Activated T-helper 9 cell treated with anti-CD3 and anti-CD28 coated beads, Interleukin-2, amount 50 U/mL, for 16 hours (primary cell): ENCODE measurements at places on chromosomes 11 and 22.

DNA sequence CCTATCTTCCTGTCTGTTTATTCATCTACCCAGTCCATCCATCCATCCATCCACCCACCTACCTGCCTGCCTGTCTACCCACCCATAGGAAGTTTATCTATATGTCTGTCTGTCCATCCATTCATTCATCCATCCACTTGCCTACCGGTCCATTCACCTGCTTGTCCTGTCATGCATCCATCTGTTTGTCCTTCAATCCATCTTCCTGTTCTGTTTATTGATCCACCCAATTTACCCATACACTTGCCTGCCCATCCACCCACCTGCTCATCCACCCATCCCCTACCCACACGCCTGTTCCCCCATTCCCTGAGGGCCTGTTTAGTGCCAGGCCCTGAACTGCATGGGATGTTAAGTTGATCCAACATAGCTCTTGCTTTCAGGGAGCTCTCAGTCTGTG, 18.4 kb downstream of the PARVG start:
- no peak for DNase-seq

DNA sequence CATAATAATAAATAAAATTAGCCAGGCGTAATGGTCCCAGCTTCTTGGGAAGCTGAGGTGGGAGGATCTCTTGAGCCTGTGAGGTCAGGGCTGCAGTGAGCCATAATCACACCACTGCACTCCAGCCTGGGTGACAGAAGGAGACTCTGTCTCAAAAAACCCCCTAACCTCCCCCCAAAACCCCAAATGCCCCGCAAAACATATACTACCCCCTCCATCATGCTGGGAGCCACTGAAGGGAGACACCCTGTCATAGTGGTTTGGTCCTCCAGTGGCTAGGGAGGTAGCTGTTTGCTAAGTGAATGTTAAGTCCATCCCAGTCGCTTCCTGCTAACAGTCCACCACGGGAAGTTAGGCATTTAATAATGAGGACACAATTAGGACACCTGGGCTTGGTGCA, 125.0 kb downstream of the ABTB2 start:
- DNase-seq = no peak

GRCh38 chr11:34997952-34998528, 81.6 kb downstream of the PDHX start:
- no peak for DNase-seq

DNA sequence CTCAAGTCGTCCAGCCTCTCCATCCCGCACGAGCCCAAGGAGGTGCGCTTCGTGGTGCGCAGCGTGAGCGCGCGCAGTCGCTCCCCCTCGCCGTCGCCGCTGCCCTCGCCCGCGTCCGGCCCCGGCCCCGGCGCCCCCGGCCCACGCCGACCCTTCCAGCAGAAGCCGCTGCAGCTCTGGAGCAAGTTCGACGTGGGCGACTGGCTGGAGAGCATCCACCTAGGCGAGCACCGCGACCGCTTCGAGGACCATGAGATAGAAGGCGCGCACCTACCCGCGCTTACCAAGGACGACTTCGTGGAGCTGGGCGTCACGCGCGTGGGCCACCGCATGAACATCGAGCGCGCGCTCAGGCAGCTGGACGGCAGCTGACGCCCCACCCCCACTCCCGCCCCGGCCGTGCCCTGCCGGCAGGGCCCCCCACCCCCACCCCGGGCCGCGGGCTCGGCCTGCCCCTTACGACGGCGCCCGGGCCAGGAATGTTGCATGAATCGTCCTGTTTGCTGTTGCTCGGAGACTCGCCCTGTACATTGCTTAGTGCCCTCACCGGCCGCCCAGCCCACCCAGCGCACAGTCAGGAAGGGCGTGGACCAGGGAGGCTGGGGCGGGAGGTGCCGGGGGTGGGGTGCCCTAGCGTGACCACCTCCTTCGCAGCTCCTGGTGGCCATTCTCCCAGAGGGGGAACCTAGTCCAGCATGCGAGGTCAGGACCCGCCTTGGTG, 6.9 kb upstream of the ACR start:
- DNase-seq = no peak

GRCh38 chr11:78659326-78660270, 84.9 kb upstream of the NARS2 start:
- DNase-seq = no peak

GRCh38 chr11:59135648-59136461, 6.8 kb upstream of the FAM111A start:
- DNase-seq = peak; percentile 78

DNA sequence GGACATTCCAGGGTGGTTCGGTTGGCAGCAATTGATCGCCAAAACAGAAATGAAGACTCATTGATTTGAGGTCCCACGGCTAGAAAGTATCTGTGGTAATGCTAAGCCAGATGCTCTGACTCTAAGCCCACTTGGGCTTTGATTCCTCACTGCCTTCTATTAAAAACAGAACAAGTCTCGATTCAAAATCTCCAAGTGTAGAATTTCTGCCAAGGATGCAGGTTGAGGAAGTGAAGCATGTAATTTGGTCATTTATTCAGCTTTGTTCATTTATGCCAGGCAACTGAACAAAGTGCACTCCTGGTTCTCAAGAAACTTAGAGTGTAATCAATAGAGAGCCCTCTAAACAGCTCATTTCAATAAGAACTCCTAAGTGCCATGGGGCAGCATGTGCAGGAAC, 2.3 kb upstream of the CEP295 start:
- no peak for DNase-seq

GRCh38 chr11:134742224-134742612, 330.2 kb upstream of the B3GAT1 start:
- DNase-seq = no peak

- no peak for DNase-seq
Observed at GRCh38 chr11:116300232-116300631, 472.6 kb downstream of the BUD13 start.

GRCh38 chr11:87754685-87755084, 420.6 kb downstream of the RAB38 start:
- no peak for DNase-seq

GRCh38 chr11:124109377-124109776, 5.9 kb upstream of the VWA5A start:
- DNase-seq = no peak

GRCh38 chr11:47534704-47535251, 18.2 kb downstream of the CELF1 start:
- DNase-seq = no peak

DNA sequence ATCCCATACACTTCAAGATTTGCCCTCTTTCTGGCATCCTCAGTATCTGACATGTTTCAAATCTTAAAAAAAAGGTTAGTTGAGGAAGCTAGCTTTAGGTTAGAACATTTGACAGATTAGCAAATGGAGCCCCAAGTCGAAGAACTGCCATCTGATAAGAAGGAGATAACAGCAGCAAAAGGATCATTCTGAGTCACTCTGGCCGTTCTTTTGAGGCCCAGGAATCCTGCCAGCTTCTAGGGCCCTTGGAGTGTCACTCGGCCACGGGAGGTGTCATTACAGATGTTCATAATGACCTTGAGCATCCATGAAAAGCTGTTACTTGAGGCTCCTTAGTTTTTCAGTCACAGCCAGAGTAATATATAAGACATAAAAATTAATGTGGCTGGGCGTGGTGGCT, 132.1 kb upstream of the RASSF10 start:
- no peak for DNase-seq

- DNase-seq = no peak
Observed at GRCh38 chr22:37075822-37076433, 24.4 kb downstream of the KCTD17 start.

GRCh38 chr22:50436841-50437341, 37.9 kb downstream of the SBF1 start:
- DNase-seq = no peak

DNA sequence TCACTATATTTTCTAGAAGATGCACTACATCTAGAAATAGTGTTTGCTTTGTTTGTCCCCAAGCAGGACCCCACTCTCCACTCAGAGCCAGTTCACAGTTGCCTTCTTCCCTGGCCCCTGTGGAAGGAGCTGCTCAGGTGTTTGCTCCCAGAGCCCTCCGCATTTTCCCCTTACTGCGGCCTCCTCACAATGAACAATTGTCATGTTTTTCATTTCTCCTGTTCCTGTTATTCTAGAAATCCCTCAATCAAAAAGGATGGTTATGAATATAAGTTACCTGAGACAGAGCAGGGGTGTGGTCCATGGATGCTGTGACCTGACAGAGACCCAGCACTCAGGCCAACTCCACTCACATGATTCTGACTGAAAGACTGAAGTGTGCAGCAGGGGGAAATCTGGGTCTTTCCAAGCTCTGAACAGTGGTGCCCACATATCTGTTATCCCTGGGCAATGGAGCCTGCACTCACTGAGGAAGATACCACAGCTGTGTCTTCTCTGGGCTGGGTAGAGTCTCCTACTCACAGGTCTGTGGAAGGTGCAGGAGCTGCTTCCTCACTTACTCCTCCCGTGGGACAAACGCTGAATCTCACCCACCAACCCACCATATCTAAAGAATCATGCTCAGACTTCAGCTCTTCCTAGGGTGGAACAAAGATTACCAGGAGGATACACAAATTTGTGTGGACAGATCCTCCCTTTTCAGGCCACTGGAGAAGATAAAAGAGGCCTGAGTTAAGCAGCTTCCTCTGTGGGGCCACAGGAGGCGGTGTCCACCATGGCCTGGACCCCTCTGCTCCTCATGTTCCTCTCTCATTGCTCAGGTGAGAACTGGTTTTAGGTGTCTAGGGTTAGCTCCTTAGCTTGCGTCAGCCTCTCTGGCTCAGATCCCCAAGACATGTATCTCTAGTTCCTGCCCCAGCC, 87.1 kb upstream of the TOP3B start:
- DNase-seq = no peak

- no peak for DNase-seq
Observed at GRCh38 chr22:21949948-21950347, 2.7 kb downstream of the PPM1F start.

DNA sequence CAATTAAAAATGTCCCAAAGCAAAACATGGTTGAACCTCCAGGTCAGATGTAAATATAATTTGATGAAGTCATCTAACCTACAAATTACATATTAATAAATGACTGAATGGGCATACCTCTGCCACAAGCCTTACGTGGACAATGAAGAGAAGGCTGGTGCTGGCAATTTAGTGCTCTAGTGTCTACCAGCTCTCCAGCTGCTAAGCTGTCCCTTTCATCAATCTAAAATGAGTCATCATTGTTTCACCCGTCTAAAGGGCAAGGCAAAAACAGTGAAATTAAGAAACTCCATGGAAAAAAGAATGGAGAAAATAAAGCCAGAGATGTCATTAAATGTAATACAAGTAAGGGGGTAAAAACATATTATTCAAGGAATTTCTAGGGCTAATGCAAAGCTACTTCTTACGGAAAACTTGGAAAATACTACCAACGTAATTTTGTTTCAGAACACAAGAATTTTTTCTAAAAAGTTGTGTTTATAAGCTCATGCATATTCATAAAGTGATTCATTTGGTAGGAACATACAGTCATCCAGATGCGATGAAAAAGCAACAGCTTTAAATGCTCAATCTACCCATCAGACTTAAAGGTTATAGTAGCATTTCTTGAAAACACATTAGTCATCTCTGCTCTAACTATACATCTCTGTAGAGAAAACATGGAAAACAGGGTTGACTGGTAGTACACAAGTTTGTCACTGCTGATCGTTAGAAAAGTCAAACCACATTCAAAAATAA, 71.5 kb downstream of the SIK3 start:
- no peak for DNase-seq

DNA sequence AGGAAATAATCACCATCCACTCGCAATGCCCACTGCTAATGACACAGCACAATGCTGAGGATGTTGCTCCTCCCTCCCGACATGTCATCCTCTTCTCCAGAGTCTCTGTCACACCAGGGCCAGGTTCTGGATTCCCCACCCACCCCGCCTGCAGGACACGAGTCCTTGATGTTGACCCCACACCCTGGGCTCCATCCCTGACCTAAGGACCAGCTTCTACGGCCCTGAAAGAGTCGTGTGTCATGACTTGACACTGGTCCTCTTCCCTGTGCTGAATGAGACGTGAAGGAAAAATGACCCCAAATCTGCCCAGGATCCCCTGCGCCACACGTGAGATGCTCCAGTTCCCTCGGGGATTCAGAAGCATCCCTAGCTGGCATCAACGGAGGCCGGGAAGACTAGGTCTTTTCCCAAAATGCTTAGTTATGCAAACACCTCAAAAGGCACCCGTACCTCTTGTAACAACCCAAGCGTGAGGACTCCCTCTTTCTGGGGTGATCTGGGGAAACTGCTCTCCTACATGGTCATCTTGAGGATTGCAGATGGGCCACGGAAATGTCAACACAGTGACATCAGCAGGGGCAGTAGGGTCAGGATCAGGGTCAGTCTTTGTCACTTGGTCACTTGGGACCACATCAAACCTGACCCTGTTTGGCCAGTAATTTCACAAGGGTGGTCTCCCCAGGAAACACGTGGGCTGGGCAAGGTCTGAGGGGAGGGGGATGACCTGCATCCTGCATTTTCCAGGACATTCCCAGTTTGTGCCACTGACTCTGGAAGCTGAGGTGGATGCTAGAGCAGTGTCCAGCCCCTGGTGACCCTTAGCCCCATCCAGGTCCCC, 42.0 kb downstream of the IGLL5 start:
- no peak for DNase-seq

- DNase-seq = no peak
Observed at GRCh38 chr11:18804199-18804999, 12.8 kb upstream of the PTPN5 start.

- no peak for DNase-seq
Observed at GRCh38 chr11:102926961-102927623, 28.4 kb downstream of the MMP13 start.

- DNase-seq = no peak
Observed at GRCh38 chr11:26878959-26879581, 114.8 kb upstream of the FIBIN start.

- DNase-seq = no peak
Observed at GRCh38 chr11:44886790-44887140, 63.9 kb downstream of the TP53I11 start.

DNA sequence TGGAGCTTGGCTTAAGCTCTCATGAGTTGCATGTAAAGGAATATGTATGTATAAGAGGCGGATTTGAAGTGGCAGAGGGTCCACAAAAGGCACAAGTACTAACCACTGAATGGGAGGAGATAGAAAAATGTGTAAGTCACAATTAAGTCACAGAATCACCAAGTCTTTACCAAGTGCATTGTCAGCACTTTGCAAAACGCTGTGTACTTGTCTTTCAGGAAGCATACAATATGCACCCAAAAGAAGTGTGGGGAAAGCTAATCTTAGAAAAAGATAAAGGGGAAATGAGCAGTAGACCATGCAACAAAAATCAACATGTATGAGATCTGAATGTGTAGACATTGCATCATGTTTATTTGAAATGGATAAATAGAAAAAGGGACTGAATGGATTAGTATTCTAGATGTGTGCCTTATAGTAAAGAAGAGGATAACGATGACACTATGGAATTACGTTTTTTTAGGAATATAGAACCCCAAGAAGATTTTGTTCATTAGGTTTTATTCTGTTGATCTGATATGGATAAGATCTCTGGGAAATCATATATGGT, 4.5 kb downstream of the CNTF start:
- no peak for DNase-seq

- DNase-seq = no peak
Observed at GRCh38 chr11:116454020-116454645, 318.7 kb downstream of the BUD13 start.

- no peak for DNase-seq
Observed at GRCh38 chr22:33741025-33741424, 179.3 kb downstream of the LARGE1 start.
